ENCODE measurements at places on chromosomes 5 and 9.

- DNase-seq: peak; percentile 62
These were observed at the start of gene TERT for GRCh38 chr5:1294835-1295649. TERT (minus strand) TSS chr5:1295068; CDS start chr5:1294989, 79 bp downstream.

GRCh38 chr5:44495280-44495679, 106.1 kb upstream of the FGF10 start:
- no peak for DNase-seq

GRCh38 chr5:128213833-128214232, 130.3 kb downstream of the SLC12A2 start:
- DNase-seq: no peak

DNA sequence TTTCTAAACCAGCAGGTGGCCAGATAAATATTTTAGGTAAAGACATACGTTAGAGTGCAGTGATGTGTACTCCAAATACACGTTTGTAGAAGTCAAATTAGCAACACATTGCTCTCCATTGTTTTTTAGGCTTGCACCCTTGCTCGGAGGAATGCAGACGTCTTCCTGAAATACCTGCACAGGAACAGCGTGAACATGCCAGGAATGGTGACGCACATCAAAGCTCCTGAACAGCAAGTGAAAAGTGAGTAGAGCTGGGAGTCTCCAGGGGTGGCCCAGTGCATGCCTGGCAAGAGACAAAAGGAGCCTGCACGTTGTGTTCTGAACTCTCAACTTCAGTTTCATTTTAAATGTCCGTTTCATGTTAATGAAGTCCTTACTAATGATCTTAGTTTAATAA, 207.5 kb upstream of the OTULINL start:
- DNase-seq: no peak

GRCh38 chr5:155768332-155768731, 558.6 kb upstream of the SGCD start:
- DNase-seq: no peak

DNA sequence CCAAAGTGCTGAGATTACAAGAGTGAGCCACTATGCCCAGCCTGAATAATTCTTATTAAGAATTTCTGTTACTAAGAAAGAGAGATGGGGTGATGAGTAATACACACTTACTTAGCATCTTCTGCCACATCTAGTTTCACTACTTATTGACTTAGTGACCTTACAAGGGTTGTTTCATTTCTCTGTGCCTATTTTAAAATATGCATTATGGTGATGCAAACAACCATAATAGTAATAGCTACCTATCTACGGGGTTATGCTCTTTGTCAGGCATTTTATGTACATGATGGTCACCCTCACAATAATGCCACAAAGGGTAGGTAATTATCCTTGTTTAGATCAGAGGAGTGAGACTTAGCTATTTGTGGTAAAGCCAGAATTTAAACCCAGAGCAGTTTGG, 499.0 kb upstream of the SGCD start:
- no peak for DNase-seq

DNA sequence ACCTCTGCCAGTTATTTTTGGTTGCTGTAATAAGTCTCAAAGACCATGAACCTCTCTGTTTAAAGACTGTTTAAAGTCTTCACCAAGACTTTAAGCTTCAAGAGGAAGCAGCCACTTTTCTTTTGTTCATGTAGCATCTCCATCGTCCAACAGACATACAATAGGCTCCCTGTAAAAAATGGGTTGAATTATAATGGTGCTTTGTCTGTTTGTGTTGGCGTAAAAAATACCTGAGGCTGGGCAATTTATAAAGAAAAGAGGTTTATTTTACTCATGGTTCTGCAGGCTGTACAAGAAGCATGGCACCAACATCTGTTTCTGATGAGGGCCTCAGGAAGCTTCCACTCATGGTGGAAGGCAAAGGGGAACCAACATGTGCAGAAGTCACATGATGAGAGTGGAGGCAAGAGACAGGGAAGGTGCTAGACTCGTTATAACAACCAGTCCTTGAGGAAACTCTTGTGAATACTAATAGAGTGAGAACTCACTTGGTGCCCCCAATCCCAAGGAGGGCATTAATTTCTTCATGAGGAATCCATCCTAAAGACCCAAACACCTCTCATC, 126.3 kb upstream of the RPS23 start:
- no peak for DNase-seq

Data from effector CD4-positive, alpha-beta T cell (primary cell).